ENCODE measurements at places on chromosomes 4 and X. TPM values are rescaled to one million over a fixed set of nuclear protein-coding genes. Genes with fewer than 3 reads are reported as not detected.

Gene BRCC3
- 27.3 TPM for total RNA-seq

GRCh38 chr4:151175233-151175632, 75.8 kb downstream of the RPS3A start:
- peaks cover 13% of the 10 kb centered on the region for H3K36me3 ChIP-seq
- no peak for DNase-seq
- no peak overlapping the region for H3K4me3 ChIP-seq
- no peak overlapping the region for H3K27ac ChIP-seq
- 0 out of 2 replicates have a peak, but pooled peaks cover 2% of the 10 kb centered on the region for H3K4me1 ChIP-seq

Gene CENPI
- 19.4 TPM for total RNA-seq

Gene SLC25A5
- 454 TPM for total RNA-seq

GRCh38 chr4:136680271-136680670, 852.0 kb downstream of the PCDH18 start:
- no peaks in the 10 kb centered on the region for H3K27me3 ChIP-seq
- no peak overlapping the region for H3K27ac ChIP-seq
- H3K4me3 ChIP-seq = no peak overlapping the region
- H3K4me1 ChIP-seq = no peaks in the 10 kb centered on the region

Gene TCP11X2
- not detected for total RNA-seq

Gene CLGN
- total RNA-seq = 3.2 TPM

GRCh38 chr4:174789657-174790056, 39.4 kb downstream of the GLRA3 start:
- no peak overlapping the region for H3K4me3 ChIP-seq
- DNase-seq = no peak
- no peak overlapping the region for H3K27ac ChIP-seq
- no peaks in the 10 kb centered on the region for H3K36me3 ChIP-seq

Gene SH3D19
- total RNA-seq = 32.1 TPM

GRCh38 chr4:122309988-122310626, 68.7 kb upstream of the ADAD1 start:
- no peaks in the 10 kb centered on the region for H3K4me1 ChIP-seq
- no peak overlapping the region for H3K27ac ChIP-seq
- peaks cover 7% of the 10 kb centered on the region for H3K36me3 ChIP-seq

GRCh38 chr4:124179506-124180186, 532.9 kb downstream of the ANKRD50 start:
- DNase-seq = no peak
- no peaks in the 10 kb centered on the region for H3K27me3 ChIP-seq
- no peak overlapping the region for H3K4me3 ChIP-seq
- no peak overlapping the region for H3K27ac ChIP-seq
- H3K36me3 ChIP-seq = peaks cover 4% of the 10 kb centered on the region

GRCh38 chr4:184114431-184114830, 103.2 kb downstream of the ENPP6 start:
- no peaks in the 10 kb centered on the region for H3K36me3 ChIP-seq
- no peak overlapping the region for H3K27ac ChIP-seq
- H3K4me1 ChIP-seq = no peaks in the 10 kb centered on the region
- no peak overlapping the region for H3K4me3 ChIP-seq
- no peak for DNase-seq
- no peaks in the 10 kb centered on the region for H3K27me3 ChIP-seq

DNA sequence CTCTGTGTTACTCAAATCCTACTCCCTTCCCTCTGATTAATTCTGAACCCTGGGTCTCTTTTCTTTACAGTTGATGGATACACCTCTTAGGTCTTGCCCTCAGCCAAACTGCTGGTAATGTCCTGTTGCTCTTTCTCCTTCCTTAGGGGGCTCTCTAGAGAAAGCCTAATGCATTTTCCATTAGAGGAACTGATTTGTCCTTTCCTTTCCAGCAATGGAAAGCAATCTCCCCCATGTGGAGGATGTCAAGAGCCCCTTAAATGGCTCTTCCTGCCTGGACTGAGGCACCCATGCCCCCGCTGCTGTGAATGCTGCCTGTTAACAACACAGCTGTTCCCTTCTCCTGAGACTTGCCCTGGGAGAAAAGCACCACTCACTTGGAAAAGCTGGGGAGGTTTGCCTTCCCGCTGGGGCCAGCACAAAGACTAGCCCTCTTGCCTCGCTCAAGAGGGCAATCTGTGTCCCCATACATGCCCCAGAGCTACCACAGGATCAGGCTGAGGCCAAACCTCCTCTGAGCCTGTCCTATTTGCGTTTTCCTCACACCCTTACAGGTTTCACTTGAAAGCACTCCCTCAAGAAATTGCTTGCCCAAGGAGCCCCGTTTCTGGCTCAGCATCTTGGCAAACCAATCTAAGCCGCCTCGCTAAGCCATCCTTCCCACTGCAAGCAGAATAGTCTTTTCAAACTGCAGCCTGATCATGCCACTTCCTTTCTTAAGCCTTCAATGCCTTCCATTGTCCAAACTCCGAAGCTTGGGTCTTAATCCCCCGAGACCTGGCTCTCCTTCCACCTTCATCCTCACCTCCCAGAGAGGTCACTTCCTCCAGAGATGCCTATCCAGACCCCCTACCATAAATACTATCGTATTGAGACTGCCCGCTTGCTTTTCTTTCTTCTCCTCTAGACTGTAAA, 23.2 kb upstream of the SMIM20 start:
- no peaks in the 10 kb centered on the region for H3K36me3 ChIP-seq
- H3K4me1 ChIP-seq = peaks cover 6% of the 10 kb centered on the region

Gene DKK2
- not detected for total RNA-seq

GRCh38 chr4:79147251-79147650, 178.6 kb downstream of the NAA11 start:
- DNase-seq = no peak
- H3K4me3 ChIP-seq = no peak overlapping the region
- H3K36me3 ChIP-seq = peaks cover 8% of the 10 kb centered on the region
- no peak overlapping the region for H3K27ac ChIP-seq
